ENCODE measurements at places on chromosomes 12 and 14.
A peak's percentile ranks its signal among the peaks of the same experiment; 100 is the strongest.

DNA sequence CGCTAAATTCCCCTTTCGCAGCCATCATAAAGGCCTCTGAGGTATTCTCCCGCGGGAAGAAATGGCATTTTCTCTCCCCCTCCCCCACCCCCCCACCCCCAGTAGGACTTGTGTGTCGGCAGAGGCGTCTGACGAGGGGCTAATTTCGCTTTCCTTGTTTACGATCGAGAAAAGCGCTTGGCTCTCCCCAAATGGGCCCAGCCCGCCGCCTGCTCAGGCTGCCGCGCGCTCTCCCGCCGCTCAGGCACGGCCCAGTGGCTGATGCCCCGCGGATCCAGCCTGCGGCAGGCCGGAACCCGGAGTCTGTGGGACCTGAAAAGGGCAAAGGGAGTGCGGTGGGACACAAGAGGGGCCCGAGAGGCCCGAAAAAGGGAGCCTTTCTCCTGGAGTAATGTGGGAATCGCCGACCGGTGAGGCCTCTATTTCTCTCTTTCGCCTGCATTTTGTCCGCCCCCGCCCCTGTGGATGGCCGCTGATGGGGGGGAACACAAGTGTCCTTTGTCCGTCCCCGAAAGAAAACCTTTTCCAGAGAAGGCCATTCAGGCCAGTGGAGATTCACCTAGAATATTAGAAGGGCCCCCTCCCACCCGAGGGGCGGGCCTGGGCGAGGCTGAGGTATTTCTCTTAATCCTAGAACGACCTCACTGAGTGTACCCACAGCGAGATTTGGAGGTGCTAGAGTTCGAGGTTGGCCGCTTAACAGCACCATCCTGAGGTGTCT is 9.0 kb upstream of the HOXC6 start:
- no peak for DNase-seq

DNA sequence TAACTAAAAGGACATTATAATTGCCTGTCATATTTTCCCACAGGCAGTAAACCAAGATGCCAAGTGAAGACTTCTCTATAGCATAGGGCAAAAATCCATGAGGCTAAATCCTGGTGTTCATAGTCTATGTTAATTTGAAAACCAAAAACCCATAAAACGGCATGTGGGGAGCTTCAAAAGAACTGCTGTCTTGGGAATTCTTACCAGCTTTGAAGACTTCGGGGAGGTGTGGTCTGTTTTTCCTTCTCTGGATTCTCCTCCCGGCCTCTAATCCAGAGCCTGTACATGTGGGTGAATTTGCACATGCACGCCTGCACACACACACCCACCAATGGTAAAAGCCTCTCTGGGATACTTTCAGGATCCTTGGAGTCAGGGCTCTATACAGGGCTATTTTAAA is 61.9 kb upstream of the IFNG-AS1 start:
- DNase-seq, result no peak

DNA sequence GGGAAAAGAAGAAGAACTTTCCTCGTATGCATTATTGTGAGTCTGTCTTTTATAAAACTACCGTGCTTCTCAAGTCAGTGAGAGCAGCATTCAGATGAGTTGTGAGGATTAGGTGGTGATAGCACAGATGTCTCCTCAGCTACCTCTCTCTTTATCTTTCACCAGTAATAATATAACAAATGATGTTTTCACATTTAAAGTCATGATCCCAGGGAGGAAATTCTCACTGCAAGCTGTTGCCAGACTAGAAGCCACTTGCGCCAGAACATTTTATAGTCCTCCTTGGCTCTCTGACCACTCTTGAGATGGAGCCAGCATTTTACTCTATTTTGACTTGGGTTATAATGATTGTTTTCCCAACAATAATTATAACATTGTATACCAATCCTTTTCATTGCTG is 443.1 kb downstream of the AEBP2 start:
- DNase-seq, result no peak

DNA sequence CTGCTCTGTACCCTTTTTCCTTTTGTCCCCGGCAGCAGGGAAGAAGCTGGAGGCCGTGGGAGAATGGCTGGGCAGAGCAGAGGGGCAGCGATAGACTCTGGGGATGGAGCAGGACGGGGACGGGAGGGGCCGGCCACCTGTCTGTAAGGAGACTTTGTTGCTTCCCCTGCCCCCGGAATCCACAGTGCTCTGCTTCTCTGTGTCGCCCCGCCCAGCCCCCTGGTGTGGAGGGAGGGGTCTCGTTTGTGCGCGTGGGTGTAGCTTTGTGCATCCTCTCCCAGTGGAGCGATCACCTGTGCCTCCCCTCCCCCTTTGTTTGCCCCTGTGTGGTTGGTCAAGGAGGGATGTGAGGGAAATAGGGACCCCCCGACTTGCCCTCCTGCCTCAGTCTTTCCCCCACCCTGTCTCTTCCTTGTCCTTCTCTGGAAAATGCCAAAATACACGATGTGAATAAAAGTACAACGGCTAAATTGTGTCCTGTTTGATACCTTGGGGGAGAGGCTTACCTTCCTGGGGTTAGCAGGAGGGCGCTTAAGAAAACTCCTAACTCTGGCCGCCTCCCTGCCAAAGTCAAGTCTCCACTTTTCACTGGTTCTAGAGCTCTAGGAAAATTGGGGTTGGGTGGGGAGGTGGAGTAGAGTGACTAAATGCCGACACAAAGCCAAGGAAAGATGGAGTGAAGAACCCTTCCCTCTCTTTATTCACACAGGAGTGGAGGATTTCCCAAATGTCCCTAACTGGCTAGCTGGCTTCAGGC is 990 bp upstream of the TPI1 start:
- DNase-seq, result no peak

- no peak for DNase-seq
Observed at GRCh38 chr14:71418532-71419245, 511.4 kb downstream of the PCNX1 start.

DNA sequence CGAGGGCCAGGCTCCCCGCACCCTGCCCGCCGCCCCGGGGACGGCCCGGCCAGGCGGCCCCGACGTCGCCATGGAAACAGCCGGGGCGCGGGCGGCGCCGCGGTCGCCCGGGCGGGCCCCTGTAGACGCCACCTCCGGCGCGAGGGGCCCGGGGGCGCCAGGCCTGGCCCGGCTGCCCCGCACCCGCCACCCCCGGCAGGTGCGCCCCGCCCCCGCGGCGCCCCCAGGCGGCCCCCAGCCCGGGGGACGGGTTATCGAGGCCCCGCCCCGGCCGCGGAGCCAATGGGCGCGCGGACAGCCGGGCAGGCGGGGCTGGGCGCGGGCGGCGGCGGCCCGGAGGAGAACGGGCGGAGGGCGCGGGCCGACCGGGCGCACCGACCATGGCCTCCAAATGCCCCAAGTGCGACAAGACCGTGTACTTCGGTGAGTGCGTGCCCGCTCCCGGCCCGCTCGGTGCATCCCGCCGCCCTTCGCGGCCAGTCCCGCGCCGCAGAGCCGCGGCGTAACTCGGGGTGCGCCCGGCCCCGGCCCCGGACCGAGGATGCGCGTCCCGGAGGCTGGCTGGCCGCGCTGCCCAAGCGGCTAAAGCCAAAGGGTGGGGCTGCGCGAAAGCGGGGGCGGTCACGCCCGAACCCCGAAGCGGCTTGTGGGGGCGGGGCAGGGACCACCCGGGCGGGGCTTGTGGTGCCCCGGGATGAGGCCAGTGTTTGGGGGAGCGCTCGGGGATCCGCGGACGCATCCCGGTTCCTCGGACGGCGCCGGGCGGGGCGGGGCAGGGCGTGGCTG is at the start of gene CRIP2:
Gene CRIP2, plus strand, starts transcription at position 339 of the 786 bp plus-strand sequence. Its CDS starts 42 bp downstream, at position 381.
- DNase-seq, result no peak

DNA sequence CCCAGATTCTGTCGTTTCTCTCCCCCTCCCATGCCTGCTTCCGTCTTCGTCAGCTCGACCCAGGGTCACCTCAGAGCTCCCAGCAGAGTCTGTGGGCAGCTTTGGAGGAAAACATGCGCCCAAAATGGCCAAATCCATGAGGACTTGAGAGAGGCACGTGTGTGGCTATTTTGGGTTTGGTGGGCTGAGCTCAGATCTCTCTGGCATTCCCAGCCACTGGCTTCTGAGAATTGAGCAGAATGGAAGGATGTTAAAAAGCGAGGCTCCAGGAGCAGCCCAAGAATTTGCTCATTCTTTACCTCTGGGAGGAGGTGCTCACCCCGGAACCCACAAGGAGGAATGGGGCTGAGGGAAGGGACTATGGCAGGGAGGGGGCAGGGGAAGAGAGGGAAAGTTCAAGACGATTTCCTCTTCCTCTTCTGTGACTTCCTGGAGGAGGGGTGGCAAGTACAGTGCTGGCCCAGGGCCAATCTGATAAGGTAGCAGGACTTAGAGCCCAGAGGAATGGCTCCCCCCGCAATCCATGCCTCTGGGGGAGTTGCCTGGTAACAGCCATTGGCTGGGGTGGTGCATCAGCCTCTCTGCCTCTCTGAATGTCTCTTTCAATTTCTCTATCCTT is 20.1 kb downstream of the TSPAN9 start:
- DNase-seq, result no peak

DNA sequence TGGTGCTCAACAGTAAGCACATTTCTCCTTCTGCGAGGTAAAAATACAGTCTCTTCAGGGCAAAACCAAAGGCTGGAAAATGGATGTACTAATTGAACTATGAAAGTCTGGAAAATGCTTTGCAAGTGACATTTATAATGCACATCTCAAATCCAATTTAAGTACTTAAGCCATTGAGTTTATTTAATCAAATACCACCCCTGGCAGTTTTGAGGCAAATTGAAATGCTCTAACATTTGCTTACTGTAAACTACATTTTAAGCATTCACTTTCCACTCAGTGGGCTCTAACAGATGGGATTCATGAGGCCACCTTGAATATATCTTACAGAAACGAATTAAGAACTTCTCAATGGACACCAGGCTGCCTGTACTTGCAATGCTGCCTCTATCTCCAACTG is 69.7 kb downstream of the HELB start:
- no peak for DNase-seq

DNA sequence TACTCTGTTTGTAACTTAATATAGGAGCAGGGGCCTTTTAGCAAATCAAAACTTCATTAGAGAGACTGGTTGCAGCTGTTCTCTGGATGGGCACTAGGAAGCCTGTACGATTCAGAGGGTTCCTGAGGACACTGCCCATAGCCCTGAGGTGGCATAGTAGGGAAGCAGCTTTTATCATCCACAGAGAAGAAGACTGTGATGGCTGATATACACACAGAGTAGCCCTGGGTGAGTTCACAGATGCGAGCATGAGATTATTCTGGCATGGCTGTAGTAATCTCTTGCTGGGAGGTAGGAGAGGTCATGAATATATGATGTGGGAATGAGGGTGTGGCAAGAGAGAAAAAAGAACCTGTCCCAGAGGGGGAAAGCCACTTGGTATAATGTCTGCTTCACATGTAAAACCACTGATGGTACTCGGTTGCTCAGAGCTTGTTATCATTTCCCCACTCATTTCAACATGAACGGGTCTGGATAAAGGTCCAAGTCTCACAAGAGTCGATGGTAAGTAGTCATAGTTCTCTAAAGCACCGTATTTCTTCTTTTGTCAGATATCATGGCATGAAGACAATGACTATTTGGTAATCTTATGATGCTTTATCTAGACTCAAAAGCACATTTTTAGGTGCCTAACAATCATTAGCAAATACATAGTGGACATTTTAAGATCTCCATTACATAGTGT is 52.0 kb downstream of the PEBP1 start:
- DNase-seq, result no peak

DNA sequence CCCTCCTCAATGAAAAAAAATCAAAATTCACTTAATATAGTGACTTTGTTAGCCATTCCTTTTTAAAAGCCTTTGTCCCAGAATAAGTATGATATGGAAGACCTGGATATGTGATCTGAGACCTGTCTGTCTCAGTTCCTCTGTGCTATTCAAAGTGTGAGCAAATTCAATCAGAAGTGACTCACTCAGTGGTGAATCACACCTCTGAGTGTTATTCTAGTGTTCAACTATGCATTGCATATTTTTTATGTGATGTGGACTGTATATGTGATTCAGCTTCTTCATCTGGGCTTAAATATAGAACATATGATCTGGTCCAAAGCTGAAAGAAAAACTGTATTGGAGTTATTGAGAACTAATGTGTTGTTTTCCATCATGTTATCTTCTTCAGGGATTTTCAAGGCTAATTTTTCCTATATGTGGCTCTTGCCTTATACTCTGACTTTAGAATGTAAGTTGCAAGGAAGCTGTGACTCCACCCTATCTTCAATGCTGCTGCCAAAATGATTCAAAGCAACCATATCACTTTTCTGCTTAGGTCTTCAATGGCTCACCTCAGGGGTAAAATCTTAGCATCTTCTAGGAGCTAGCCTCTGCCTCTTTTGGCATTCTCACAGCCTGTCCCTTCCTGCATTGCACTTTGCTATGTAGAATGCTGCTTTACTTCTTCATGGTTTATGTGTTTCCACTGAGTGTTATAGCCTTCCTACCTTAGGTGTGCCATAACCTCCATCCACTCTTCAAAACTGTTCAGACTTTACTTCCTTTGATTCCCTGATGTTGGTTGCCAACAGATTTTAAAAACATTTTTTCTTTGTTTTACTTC is 169.8 kb downstream of the OTOGL start:
- DNase-seq, result no peak

DNA sequence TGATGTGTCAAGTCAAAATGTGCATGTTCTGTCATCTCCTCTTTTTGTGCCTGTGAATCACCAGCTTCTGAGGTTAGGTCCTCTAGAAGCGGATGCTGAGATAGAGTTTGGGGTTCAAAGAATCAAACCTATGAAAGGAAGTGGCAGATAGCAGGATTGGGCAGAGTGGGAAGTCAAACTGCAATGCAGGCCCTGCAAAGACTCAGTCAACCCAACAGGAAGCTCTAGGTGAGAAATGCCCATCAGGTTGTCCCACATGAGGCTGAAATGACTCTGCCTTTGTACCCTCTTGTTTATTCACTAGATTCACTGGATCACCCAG is 4.5 kb upstream of the MIA2 start:
- no peak for DNase-seq

- peak; percentile 34 for DNase-seq
Observed at GRCh38 chr12:30909349-30910037, 17.1 kb upstream of the TSPAN11 start.

DNA sequence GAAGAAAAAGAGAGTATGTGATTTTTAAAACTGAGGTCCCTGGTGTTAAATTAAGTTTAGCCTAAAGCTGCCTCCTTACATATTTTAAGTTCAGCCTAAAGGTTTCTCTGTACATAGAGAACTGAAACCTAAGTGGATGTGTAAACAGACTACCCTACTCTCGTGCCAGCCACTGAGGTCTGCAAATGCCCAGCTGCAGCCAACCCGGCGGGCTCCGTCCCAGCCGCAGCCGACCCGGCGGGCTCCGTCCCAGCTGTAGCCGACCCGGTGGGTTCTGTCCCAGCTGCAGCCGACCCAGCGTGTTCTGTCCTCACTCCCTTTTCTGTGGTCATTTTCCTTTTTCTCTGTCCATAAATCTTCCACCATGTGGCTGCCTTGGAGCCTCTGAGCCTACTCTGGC is 97.2 kb upstream of the SFSWAP start:
- no peak for DNase-seq

- no peak for DNase-seq
Observed at GRCh38 chr14:55581342-55581771, 1.4 kb downstream of the KTN1 start.

Measured in muscle of arm (tissue), 14 donors.